Esophagus mucosa (tissue), 1 donor: ENCODE measurements at places on chromosomes 2 and 18. TPM values are rescaled to one million over a fixed set of nuclear protein-coding genes. Genes with fewer than 3 reads are reported as not detected.

LNPK gene
- 36.6 TPM for total RNA-seq

DNA sequence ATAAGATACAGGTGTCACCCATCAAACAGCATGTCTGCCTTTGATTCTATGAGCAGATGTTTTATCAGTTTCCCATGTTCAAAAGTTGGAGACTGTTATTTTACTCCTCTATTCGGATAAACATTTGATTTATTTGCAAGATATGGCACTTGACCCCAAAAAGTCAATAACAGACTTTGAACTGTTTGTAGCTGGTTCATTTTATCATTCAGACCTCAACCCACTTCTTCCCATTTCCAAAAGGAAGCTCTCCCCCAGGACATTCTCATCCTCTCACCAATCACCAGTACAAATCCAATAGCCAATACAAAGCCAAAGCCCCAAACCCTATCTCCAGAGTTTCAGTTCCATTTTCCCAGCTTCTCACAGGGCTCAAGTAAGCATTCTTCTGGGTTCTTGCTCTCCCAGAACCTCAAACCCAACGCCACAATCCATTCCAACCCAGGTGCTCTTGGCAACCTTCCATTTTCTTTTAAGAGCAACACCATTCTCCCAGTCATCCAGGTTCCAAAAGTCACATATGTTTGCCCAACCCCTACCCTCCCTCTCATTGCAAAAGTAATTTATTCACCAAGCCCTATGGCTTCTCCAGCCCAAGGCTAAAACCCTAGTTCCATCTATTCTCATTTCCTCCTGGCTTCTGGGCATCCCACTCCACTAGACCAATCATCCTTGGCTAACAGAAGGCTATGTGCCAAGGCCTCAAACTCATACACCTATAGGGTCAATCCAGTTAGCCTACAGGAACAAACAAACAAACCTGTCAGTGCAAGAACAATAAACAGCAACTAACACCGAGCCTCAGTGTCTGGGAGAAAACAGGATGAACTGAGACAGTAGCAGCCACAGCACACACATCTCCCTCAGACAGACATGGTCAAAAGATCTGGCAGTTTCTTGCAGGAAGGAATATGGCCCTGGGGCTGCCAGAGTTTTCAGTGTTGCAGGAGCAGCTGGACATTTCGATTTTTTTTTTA lies 9.2 kb downstream of the ACVR1 start:
- no peak for ATAC-seq

PTPN2 gene
- 24.9 TPM for total RNA-seq

DNA sequence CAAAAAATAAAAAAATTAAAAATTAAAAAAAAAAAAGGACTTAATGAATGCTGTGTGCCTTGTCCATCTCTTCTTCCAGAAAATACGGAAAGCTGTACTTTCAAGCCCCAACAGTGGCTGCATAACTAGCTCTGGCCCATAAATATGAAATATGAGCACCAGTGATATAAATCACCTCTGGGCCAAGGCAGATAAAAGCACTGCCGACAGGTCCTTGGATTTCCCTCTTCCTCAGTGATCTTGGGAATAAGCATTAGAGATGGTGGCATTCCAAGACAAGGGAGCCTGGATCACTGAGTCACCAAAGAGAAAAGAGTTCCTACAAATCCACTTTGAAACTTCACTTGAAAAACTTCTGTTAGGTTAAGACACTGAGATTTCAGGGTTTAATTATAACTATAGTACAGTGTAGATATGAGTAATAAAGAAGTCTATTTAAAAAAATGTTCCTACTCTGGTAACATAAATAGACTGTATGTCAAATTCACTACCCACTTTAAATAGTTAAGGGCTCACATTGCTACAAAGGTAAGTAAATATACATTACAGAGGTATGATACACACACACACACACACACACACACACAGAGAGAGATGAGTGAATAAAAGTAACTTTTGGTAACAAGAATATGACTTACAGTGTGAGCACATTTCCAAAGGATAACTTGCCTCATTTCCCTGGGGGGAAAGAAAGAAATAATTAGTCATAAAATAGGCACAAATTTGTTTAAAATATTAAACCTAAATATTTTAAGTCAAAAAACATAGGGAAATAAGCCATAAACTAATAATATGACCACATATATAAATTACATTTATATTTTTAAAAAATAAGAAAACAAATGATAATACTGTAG lies 35.6 kb downstream of the PPP3R1 start:
- ATAC-seq: no peak

VIT gene
- total RNA-seq: 2.6 TPM

GRCh38 chr2:239676716-239677452 lies 276.1 kb upstream of the HDAC4 start:
- no peak for ATAC-seq

- ATAC-seq: no peak
These were observed 594.8 kb downstream of the METTL4 start for GRCh38 chr18:1976484-1976883.

DNA sequence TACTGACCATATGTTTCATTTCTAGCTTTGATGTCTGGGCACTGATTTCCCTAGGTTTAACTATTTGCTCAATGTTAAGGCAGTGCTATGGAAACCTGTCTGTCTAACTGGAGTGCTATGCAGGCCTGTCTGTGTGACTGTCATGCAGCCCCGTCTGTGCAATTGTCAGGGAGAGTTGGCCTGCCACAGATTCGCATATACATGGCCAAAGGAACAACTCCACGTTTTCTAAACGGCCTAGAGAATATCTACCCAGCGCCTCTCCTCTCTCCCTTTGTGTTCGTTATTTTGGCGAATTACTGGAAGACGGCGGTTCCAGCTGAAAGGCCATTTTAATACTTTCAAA lies 59.6 kb upstream of the PSME4 start:
- no peak for ATAC-seq
